SJCRH30 (cell line): ENCODE measurements at places on chromosomes 2 and 18. TPM values are rescaled to one million over a fixed set of nuclear protein-coding genes. Genes with fewer than 3 reads are reported as not detected.

DNA sequence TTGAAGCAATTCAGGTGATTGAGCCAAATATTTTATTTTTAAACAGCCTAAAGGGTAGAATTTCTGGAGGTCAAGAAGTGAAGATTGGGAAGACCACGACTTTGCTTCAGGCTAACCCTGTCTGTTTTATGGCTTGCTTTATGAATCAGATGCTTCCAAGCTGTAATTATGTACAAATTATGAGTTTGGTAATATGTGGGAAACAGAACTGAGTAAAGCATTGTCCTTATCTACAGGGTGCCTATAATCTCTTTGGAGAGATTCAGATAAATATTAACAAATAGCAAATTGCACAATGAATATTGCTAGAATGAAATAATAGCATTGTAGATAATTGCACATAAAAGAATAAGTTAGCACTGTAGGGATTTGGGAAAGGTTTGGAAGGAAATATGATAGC is 539.4 kb upstream of the CDH2 start:
- DNase-seq, result no peak

- DNase-seq, result no peak
These were observed 416.5 kb upstream of the SALL3 start for GRCh38 chr18:78563110-78563509.

GRCh38 chr2:157168501-157168900 is 89.0 kb upstream of the GALNT5 start:
- DNase-seq, result no peak

GRCh38 chr2:58138396-58139030 is 91.9 kb downstream of the VRK2 start:
- no peak for DNase-seq

GRCh38 chr18:79597176-79597830 is 82.3 kb upstream of the CTDP1 start:
- no peak for DNase-seq

DNA sequence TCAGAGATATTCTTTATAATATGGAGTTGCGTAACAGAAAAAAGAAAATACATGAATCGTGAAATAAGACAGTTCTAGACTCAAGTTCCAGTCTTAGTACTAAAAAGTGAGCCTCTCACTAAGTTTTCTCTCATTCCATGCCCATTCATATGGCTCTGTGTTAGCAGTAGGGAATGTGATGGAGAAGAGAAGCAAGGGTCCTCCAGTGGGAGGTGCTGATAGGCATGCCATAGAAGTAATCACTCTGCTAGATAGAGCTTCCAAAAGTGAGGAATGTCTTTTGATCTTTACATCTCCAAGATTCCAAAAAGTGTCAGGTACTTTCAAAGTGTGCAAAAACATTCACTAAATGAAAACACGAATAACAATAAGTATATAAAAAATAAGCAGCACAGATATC is 678.4 kb downstream of the DCDC2C start:
- no peak for DNase-seq

DNA sequence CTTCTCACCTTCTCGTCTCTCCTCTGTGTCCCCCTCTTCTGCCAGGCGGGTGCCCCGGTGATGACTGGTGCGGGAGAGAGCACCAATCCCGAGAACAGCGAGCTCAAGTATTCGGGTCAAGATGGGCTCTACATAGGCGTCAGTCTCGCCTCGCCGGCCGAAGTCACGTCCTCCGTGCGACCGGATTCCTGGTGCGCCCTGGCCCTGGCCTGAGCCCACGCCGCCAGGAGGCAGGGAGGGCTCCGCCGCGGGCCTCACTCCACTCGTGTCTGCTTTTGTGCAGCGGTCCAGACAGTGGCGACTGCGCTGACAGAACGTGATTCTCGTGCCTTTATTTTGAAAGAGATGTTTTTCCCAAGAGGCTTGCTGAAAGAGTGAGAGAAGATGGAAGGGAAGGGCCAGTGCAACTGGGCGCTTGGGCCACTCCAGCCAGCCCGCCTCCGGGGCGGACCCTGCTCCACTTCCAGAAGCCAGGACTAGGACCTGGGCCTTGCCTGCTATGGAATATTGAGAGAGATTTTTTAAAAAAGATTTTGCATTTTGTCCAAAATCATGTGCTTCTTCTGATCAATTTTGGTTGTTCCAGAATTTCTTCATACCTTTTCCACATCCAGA is 31.3 kb downstream of the GATA6 start:
- no peak for DNase-seq

GRCh38 chr2:198293281-198293680 is 488.9 kb downstream of the PLCL1 start:
- DNase-seq, result no peak

- DNase-seq, result no peak
These were observed 238.4 kb upstream of the SMAD2 start for GRCh38 chr18:48168861-48169260.

GRCh38 chr2:102788885-102789260 is 27.0 kb downstream of the TMEM182 start:
- DNase-seq, result no peak

GRCh38 chr18:54948350-54948837 is 10.9 kb downstream of the CCDC68 start:
- no peak for DNase-seq

DNA sequence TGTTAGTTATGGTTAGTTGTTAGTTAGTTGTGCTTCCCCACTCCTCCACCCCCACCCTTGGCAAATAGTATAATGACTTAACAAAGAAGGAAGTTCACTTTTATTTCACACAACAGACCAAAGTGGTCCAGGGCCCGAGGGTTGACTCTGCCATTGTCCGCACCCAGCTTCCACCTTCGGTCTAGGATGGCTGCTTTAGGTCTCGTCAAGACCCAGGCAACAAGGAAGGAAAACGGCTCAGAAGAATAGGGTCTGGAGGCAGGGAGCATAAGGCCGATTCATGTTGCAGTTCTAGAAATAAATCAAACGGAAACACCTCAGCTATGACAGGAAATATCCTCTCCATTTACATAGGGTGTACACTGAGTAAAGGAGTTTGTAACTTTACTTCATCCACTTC is 206.0 kb upstream of the CXCR4 start:
- no peak for DNase-seq

DNA sequence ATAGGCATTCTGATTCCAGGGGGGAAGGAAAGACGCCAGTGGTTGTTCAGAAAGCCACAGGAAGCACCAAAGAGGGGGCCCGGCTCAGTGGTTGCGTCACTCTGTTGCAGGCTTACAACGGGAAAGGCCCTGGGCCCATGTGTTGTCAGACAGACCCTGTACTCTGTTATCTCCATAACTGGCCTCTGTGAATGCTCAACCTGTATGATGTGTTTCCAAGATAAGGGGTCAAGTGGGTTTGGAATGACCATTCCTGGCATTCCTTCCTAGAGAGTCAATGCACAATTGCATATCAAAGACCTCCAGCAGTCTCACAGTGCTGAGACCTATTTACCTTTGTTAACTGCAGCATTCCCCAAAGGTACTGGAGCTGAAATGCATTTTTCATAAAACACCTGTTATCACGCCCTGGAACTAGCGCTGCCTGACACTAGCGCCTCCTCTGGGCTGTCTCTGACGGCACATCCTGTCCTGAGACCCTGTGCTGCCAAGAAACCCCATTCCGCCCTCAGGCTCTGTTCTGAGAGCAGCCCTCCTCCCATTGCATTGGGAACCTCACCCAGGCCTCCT is 13.2 kb upstream of the LRRFIP1 start:
- DNase-seq, result peak; percentile 58

DNA sequence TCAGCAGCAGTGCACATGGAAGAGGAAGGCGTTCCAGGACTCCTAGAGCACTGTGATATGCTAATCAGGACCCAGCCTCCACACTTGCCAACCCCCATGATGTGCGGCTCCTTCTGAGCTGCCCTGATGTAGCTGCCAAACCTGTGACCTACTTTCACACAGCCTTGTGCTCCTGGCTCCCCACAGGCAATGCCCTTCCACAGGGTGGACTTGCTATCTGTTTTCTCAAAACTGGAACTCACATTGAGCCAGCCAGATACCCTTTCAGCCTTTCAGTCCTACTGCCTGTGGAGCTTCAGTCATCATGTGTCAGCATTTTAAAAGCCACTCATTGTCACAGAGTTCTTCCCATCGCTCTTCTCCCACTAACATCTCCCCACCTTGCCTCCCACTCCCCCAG is 181.6 kb downstream of the AFF3 start:
- DNase-seq, result no peak

- no peak for DNase-seq
These were observed 12.7 kb downstream of the INPP1 start for GRCh38 chr2:190355968-190356644.

DNA sequence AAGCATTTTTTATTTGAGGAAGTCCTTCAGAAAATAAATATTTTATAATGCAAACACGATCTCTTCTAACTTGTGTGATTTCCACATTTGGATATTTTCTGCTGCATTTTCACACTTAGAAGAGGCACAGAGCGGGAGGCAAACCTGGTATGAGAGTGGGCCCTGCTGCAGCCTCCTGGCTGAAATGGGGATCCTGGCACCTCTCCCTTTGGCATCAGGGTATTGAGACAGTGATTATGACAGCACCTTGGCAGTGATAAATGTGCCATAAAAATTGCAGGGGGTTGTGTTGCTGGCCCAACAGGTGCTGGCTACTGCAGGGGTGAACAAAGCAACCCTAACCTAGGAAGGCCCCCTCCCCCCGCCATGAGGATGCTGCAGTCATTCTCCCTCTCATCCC is 128.6 kb downstream of the TSN start:
- no peak for DNase-seq

DNA sequence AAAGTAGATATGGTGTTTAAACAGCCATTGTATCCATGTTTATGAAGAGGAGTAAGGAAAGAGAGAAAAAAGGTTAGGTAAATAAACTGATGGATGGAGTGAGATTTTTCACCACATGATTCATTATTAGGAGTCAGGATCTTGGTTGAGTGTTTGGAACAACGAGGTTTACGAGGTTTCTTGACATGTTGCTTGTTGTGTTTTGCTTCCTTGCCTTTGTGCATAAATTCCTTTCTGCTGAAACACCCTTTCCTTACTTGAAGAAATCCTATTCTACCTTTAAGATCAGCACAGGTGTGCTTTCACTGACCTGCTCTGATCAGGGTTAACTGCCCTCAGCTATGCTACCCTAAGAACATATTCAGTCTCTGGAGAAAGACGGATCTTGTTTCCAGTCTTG is 66.6 kb downstream of the EFEMP1 start:
- no peak for DNase-seq

- DNase-seq, result peak; percentile 66
These were observed 680 bp upstream of the FHOD3 start for GRCh38 chr18:36296650-36297416.

DNA sequence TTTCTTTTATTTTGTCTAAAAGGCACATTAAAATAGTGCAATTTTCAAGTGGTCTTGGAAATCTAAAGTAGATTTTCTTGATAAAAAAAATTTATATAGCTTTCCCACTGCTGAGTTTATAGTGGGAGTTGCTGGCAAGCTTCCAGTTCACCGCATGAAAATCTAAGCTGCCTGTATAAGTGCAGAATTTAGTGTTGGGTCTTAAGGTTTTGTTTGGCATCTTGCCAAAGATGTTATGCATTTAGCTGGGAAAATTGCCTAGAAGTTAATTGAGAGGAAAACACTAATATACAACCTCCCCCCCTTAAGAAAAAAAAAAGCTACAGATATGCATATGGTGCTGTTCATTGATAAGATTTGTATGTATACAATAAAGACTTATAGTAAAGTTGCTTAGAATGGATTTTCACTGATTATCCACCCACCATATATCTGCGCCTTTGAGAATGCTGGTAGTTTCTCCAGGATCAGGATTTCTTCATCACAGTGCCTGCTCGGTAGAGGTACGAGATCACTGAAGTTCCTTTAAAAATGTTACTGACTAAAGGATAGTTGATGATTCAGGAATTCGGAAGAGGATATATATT is 803.2 kb upstream of the POU3F3 start:
- DNase-seq, result no peak

GRCh38 chr2:207352978-207353671 is 176.6 kb upstream of the CREB1 start:
- no peak for DNase-seq

- DNase-seq, result peak; percentile 82
These were observed 6.1 kb upstream of the PAX3 start for GRCh38 chr2:222304737-222305515.

- DNase-seq, result no peak
These were observed 69.2 kb downstream of the EHBP1 start for GRCh38 chr2:62774555-62775366.

DNA sequence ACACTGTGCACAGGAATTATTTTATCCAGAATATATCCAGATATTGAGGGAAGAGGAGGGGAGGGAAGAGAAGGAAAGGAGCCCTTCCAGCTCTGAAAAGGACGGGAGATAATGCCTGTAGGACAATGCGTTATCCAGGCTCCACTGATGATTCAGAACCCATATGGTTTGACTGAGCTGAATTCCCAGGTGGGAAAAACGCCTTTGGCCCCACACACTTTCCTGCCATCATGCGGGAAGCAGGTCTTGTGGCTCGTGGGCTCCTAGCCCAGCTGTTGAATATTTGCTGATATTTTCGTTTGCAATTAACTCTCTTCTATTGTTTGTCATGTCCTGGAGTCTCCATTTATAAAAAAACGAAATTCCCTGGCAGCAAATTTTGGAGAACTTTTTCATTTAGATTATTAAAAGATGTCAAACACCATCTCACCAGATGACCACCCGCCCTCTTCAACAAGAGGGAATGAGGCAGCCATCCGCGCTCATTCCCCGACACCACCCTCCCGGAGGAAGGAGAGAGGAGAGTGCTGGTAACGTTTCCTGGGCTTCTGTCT is 8.9 kb downstream of the COL6A3 start:
- DNase-seq, result no peak

DNA sequence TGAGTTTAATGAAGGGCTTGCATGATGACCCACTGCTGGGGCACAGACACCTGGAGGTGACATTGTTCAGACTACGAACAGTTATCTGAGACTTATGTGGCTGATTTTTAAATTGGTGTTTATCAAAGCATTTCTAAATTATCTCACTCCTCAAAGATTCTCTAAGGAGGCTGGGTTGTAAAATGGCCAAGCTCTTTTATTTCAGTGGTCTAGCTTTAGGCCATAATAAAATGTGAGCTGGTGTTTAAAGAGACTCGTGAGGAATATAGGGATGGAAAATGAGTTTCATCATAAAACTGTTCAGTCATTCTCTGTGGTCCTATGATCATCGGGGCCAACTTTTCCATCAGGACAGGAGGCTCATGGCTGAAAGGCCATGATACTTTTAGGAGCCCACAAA is 93.4 kb downstream of the SPP2 start:
- DNase-seq, result no peak

DNA sequence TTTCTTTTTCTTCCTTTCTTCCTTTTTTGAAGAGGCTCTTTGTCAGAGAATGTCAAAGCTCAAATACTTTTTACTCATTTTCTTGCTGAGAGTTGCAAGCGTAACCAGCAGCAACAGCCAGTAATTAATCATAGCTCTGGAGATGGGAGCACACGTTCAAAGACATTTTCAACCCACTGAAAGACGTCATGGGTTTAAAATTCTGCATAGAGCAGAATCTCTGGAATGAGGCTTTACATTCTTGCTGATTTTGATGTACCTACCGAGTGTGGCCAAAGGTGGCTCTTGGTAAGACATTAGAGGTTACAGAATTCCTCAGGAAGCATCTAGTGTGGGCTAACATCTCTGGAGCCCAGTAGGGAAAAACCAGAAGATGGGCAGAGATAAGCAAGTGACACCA is 292.5 kb downstream of the MTX2 start:
- no peak for DNase-seq

The SLC19A3 gene
- total RNA-seq, result not detected in 2 replicates

The FBXO15 gene
- total RNA-seq, result 0.36 TPM in 1 of 2 replicates, not detected in the other

The GDF7 gene
- total RNA-seq, result 0.02 and 0.03 TPM in 2 replicates

The ITGB1BP1 gene
- total RNA-seq, result 63.0 and 68.7 TPM in 2 replicates

The GPR55 gene
- total RNA-seq, result 0.10 TPM in 1 of 2 replicates, not detected in the other

The LRATD1 gene
- total RNA-seq, result not detected in 2 replicates

The CYP26B1 gene
- 9.7 and 11.3 TPM in 2 replicates for total RNA-seq

The MC5R gene
- not detected in 2 replicates for total RNA-seq

The SNED1 gene
- 22.3 and 28.4 TPM in 2 replicates for total RNA-seq

The ZBTB7C gene
- total RNA-seq, result 0.03 TPM in 1 of 2 replicates, not detected in the other
